Mucosa of gallbladder (tissue), 1 donor: ENCODE measurements at places on chromosomes 7 and 10.

DNA sequence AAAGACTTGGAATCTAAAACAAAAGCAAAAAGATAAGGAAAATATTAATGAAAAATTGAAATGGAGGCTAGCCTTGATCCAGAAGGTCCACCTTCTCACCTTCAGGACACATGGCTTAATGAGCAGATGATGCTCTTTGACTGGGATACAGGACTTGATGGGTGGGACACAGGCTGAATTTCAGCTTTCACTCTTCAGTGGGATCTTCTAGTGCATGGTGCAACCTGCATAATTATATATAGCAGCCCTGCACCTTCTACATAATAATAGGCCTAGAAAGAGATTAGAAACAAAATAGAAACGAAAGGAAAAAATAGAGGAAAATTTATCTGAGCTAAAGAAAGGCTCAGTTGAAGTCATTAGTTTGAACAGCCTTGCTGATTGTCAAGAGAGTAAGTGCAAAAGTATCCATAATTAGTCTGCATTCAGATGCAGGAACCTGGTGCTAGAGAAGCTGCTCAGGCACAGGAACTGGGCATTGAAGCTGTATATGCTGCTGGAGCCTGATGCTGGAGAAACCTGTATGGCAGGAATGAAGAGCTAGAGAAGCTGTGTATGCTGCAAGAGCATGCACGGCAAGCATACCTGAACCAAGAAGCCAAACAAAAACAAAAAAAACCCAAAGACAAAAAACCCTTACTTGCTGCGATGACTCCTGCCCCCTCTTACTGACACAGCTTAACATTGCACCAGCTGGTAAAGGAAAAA is 19.4 kb downstream of the MKLN1 start:
- DNase-seq, result no peak

DNA sequence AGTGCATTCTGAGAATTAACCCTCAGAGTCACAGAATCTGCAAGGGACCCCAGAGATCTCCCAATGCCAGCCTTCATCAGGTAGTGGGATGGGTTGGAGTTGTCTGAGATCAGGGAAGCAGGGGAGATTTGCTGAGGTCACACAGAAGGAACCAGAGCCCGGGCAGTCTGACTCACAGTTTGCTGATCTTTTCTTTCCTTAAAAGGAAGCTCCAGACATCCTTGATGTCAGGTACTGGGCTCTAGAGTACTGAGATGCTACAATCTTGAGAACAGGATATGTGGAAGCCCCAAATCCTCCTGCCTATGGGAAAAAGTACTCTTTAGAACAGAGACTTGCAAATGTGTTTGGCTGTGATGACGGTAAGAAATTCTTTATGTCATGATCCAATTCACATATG is 706 bp downstream of the TBATA start:
- no peak for DNase-seq

DNA sequence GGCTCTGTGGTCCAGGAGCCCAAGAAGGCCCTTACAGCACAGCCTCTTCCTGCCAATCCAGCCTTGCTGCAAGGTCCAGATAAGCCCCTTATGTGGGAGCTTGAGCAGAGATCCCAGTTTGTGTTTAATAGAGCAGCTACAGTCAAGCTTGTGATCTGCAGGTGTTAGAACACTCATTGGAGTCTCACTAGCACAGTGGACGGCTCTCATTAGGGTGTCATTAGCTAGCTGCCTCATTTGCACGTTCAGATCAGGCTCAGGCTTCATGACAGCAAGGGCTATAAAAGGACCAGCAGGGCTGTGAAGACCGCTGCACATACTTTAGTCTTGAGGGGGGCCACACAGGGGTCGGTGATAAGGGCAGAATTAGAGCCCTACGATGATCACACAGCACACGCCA is 443.2 kb downstream of the RPS24 start:
- no peak for DNase-seq

DNA sequence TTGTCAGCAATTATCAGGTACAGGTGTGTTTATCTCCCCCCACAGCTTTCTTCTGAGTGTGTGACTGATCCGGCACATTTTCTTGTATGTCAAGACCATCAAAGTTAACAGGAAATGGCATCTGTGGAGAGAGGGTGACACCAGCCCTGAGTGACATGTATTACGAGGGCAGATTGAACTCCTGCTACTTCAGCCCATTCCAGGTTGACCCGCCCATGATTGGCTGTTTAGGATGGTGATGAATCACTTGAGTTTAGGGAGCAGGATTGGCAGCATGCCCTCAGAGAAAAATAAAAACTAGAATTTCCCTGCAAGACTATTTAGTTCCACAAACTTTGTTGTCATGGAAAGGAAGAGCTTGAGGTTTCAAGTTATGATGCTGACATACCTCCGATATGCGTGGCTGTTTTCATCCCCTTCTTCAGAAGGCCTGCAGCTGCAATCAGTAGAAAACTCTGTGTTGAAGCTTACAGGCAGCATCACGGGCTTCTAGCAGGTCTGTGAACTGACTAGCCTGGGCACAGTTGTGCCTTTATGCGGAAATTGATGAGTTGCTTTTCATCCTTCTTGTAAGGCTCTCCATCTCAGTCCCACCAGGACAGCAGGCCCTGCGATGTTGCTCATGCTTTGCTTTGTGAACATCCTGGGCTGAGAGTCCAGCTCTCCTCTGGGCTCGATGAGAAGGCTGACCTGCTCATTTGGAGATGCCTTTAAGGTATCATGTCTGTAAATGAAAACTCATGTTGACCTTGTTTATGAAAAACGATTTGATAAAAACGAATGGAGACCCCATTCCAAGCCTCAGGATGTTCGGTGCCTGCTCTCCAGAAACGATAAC is 8.0 kb upstream of the CELF2 start:
- DNase-seq, result no peak
